ENCODE measurements at places on chromosomes 3 and 15.
A peak's percentile ranks its signal among the peaks of the same experiment; 100 is the strongest.

DNA sequence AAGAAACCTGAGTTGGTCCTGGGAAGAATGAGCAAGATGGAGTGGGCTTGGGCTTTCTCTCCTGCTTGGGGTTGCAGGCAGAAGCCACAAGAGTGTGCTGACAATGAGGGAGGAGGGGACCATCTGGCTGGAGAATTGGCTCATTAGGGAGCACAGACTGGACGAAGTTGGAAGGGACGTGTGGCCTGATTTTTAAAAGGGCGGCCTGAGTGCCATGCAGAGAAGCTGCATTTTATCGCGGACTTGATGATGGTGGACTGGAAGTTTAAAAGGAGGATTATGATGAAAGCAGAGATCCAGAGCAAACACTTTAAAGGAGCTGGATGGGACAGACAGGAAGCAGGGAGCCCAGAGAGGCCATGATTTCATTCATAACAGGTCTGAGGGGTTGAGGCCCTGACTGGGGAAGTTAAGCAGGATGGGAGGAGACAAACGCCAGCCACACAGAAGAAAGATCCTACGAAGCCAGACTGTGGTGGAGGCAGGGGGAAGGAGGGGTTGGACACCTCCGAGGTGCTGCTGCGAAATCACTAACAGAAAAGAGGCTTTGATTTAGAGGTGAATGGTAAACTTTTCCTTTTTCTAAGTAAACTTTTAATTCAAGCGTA is 23.6 kb downstream of the TLNRD1 start:
- peak; percentile 19 for DNase-seq

GRCh38 chr15:49290191-49290590 is 120.1 kb downstream of the GALK2 start:
- no peak for DNase-seq

- DNase-seq: no peak
These were observed 250.7 kb downstream of the OPA1 start for GRCh38 chr3:193843474-193844301.

GRCh38 chr15:68479870-68480269 is 47.9 kb upstream of the ITGA11 start:
- DNase-seq: no peak

DNA sequence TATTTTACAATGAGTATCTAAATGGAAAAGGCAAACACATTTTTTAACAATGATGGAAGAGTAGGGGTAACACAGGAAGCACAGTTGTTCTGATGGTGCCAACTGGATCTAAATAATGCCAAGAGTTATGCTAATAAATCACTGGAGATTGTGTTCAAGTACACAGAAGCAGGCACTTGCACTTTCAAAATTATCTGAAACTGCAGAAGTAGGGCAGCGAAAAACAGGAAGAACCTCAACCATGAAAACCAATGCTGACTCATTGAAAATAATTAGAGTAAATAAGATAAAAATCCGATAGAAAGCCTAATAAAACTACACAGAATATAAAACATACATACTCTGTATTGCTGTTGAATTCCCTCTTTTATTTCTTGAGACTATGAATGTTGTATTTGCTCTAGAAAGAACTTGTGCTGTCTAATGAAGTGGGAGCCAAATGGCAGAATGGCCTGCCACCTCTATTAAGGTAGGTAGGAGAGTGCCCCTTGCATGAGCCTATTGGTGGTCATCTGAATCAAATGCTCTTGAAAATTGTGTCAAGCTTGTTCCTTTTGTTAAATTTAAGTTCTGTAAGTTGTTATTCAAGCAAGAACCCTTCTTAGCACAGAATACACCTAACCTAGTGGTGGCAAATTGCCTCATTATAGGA is 93.7 kb downstream of the ABI3BP start:
- DNase-seq: peak; percentile 47

DNA sequence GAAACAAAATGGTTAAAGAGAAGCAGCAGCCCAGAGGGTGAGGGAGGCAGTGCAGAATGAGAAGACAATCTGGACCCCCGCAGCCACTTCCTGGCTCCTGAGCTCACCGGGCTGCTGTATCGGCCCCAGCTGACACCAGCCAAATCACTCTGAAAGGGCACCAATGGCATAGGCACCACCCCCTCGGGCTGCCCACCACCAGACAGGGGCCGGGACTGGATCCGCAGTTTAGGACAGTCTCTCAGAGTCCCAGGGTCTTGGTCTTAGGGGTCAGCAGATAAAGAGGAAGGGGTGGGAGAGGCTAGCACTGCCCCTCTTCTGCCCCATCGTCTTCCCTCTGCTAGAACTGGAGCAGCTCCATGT is 17.9 kb upstream of the EHD4 start:
- no peak for DNase-seq

- no peak for DNase-seq
These were observed 599.9 kb downstream of the RBMS3 start for GRCh38 chr3:29880809-29881208.

DNA sequence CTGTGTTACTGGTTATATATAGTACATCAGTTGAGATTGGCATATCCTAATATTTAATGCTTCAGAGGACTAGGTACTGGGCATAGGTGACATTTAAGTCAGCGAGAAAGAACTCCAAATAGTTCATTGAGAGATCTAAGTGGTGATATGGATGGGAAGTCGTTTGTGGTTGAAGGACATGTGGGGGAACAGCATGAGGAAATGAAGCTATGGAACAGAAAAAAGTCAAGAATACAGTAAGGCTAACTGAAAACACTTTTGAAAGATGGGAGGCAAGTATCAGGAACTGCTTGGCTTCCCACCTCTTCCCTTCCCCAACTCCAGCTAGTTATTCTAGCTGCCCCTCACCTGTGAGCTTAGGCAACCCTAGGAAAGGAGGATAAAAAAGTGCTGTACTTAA is 3.7 kb upstream of the MYO5A start:
- no peak for DNase-seq

DNA sequence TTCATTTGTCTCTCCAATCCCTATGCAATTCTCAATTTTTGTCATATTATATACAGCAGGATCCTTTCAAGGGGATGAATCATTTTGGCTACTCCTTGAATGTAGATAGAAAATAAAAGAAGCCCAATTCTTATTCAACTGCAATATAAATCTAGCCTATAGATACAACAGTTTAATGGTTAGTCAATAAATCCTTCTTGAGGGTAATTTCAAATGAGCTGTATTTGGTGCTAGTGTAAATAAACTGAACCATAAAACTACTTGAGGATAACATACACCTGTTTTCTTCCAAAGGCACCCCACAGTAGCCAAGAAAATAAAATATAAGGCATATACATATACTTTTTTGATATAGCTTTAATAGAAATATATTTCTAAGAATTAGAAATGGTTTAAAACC is 830.3 kb downstream of the ROBO1 start:
- DNase-seq: no peak

DNA sequence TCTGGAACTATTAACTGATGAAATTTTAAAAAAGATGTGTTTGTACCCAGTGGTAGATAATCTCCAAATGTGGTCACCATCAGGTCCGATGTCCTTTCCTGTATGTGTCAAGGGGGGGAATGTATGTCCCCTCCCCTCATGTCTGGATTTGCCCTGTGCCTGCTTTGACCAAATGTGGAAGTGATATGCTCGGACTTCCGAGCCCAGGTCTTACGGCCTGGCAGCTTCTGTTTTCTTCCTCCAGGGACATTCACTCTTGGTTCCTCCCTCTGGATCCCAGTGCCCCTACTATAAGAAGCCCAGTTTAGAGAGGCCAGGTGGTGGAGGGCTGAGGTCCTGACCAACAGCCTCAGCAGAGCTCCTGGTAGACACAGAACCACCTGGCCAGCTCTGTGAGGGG is 75.5 kb downstream of the CCR1 start:
- no peak for DNase-seq

DNA sequence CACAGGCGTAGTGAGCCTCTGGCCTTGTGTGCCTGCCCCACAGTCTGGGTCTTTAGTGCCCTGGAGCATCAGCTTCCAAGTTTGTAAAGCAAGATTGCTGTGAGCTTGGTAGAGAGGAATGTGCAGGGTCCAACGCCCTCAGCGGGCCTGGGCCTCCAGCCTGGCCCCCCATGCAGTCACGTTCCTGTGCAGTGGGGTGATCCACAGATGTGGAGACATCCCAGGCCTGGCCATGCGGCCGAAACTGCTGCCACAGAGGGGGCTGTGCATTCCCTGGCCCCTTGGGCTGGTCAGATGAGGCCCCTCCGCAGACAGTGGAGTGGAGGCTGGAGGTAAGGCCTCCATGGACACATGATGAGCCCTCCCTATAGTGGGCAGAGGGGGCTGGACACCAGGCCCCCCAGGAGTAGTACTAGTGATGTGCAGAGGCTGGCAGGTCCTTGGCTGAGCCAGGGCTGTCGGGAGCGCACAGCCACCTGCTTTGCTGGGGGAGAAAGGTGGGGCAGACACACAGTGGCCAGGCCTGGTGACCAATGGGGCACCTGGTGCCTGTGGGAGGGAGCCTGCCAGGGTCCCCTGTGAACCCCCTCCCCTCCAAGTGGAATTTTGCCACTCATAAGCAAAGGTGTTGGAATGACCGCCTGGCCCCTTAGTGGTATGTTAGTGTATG is 71.5 kb downstream of the EFCAB12 start:
- no peak for DNase-seq

- DNase-seq: peak; percentile 29
These were observed 20.1 kb upstream of the GOLGA6L2 start for GRCh38 chr15:23467110-23467600.

DNA sequence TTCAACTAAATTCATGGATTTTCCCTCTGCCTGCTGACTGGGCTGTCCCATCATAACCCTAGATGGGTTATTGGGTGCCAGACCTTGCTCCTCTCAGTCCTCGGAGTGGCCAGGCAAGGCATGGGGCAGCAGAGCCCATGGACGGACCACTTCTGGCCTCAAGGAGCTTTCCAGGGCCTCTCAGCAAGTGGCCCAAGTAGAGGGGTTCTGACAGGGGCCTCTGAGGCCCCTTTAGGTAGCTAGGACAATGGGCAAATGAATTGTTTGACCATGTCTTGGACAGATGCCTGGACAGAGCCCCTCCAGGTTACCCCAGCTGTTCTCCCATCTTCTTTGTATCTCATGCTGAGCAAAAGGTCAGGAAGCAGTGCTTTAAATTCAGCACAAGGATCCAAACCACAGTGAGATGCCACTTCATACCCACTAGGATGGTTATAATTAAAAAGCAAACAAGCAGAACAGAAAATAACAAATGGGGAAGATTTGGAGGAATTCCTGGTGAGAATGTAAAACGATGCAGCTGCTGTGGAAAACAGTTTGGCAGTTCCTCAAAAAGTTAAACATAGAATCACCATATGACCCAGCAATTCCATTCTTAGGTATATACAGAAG is 61.6 kb downstream of the SPSB4 start:
- no peak for DNase-seq

DNA sequence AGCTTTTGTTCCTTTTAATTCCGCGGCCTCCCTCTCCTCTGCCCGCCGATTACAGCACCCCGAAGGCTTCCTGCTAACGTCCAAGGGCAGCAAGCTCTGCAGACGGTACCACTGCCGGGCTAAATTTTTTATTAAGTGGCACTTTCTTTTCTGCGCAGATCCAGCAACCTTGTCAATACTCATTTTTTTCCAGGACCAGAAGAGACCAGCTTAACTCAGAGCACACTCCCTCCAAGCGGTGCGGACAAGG is 542 bp upstream of the MEIS2 start:
- no peak for DNase-seq

- DNase-seq: no peak
These were observed 309.8 kb downstream of the VPS13C start for GRCh38 chr15:61750271-61751084.

GRCh38 chr3:183239046-183239445 is 14.0 kb upstream of the B3GNT5 start:
- DNase-seq: no peak

- no peak for DNase-seq
These were observed 43.7 kb downstream of the PLXNA1 start for GRCh38 chr3:127026661-127027060.

GRCh38 chr3:35524856-35525255 is 114.5 kb upstream of the ARPP21 start:
- DNase-seq: no peak

- DNase-seq: no peak
These were observed 173.0 kb downstream of the ADAMTS17 start for GRCh38 chr15:100168787-100169186.

GRCh38 chr3:7158516-7158915 is 297.6 kb downstream of the GRM7 start:
- no peak for DNase-seq

DNA sequence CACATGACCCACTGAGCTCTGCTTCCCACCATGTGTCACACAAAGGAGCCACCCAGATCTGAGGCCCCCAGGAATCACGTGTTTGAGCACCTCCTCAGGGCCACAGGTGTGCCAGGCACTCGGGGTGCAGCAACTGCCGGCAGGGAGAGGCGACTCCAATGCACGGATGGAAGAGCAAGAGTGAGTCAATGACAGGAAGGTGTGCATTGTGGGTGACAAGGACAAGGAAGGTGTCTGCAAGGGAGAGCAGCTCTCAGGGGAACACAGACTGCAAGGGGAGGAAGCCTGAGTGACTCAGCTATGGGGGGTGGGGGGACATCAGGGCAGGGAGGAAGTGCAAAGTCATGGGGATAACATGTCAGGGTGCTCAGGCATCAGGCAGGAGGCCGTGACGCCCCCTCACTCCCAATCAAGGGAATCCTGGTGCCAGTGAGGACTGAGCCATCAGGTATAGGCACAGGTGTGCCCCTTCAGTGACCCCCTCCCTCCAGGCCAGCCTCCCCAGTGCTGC is 67.4 kb downstream of the NUP210 start:
- DNase-seq: peak; percentile 10

- DNase-seq: no peak
These were observed 214.6 kb upstream of the UBE2E2 start for GRCh38 chr3:22988566-22988965.

DNA sequence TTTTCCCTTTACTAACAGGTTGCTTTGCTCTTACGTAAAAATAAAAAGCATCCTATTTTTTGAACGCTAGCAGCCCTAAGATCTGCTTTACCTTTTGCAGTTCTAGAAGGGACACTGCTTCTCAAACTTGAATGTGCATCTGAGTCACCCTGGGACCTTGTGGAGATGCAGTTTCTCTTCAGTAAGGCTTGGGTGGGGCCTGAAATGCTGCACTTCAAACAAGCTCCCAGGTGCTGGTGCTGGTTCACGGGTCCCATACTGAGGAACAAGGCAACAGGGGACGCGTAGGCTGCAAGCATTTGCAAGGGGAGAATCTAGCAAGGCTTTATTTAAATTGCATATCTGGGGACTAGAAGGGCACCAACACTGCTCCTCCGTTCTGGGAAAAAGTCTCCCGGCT is 30.0 kb downstream of the MB21D2 start:
- DNase-seq: no peak

DNA sequence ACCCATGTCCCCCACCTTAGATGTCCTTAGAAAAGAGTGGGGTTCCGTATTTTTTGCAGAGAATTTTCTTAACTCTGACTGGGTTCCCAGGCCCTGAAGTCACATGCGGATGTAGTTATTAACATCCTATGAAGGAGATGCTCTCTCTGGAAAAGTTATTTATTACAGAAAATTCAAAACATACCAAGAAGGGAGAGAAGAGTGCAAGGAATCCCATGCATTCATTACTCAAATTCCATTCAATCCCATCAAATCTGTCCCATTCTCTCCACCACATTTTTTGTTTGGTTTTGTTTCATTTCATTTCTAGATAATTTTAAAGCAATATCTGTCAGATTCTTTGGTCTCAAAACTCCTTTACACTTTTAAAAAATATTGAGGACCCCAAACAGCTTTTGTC is 34.3 kb upstream of the ANKRD34C start:
- DNase-seq: no peak

Measured in dermis microvascular lymphatic vessel endothelial cell (primary cell).